ENCODE measurements at places on chromosomes 6 and 20.

- DNase-seq = no peak
Measured at GRCh38 chr6:121851056-121851455, 415.6 kb downstream of the GJA1 start.

DNA sequence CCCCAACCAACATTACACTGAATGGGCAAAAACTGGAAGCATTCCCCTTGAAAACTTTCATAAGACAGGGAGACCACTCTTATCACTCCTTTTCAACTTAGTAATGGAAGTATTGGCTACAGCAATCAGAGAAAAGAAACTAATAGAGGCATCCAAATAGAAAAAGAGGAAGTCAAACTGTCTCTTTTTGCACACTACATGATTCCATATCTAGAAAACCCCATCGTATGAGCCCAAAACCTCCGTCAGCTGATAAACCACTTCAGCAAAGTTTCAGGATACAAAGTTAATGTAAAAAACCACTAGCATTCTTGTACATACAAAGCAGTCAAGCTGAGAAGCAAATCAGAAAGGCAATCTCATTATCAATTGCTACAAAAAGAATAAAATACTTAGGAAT lies 580.4 kb upstream of the PTCHD4 start:
- DNase-seq = no peak

DNA sequence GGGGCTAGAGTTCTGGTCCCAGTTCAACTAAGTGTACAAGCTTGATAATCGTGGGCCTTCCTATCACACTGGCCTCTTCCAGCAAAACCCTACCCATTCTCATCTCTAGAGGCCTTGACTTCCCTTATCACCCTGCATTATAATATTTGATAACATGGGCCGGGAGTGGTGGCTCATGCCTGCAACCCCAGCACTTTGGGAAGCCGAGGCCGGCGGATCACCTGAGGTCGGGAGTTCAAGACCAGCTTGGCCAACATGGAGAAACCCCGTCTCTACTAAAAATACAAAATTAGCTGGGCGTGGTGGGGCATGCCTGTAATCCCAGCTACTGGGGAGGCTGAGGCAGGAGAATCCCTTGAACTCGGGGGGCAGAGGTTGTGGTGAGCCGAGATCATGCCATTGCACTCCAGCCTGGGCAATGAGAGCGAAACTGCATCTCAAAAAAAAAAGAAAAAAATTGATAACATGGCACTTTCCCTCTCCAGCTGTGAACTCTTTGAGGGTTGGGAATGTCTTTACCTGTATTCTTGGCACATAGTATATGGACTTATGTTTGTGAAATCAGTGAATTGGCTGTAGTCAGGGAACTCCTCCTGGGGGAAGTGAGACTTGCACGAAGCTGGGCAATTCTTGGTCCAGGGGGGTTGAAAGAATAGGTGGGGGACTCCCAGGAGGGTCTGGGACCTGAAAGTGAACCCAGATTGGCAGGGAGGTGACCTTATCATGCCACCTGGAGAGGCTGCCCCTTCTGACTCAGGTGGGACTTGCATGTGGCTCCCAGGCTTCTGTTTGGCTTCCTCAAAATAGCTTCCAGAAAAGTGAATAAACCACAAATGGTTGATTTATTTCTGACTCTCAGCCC lies 915 bp upstream of the C6orf47 start:
- DNase-seq = no peak

GRCh38 chr6:75800133-75800532 lies 51.1 kb downstream of the MYO6 start:
- no peak for DNase-seq

DNA sequence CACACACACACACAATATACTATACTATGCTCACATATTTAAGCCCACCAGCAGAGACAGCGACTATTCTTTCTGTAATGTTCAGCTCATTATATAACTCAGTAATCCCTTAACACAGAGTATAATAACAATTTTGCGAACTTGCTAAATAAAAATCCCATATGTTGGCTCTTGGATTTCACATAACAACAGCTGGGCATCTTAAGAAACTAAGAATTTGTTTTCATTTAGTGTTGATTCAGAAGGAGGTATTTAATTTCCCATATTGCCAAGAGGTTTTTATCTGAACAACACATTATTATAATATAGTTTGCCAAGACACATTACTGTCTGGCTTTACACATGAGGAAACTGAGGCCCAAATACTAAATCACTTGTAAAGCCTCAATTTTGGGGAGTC lies 7.4 kb downstream of the ECT2L start:
- DNase-seq = no peak

GRCh38 chr20:10319855-10320254 lies 101.2 kb downstream of the SNAP25 start:
- no peak for DNase-seq

- no peak for DNase-seq
Measured at GRCh38 chr6:106529438-106529837, 99.9 kb downstream of the RTN4IP1 start.

DNA sequence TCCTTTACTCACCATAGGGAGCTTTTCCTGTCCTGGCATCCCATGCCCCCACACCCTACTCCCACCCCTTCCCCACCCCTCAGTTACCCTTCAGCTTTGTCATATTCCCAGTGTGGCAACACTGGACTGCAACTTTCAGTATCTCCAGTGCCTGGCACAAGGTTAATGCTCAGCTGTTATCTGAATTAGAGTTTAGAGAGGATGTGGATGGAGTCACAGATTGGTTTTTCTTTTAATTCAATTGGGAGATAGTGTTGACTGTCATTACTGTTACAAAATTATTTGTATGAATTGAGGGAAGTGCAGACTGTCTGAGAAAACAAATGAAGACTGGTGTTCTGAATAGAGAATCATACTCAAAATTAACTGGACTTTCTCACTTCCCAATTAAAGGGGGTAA lies 89.9 kb downstream of the TULP4 start:
- DNase-seq = no peak

DNA sequence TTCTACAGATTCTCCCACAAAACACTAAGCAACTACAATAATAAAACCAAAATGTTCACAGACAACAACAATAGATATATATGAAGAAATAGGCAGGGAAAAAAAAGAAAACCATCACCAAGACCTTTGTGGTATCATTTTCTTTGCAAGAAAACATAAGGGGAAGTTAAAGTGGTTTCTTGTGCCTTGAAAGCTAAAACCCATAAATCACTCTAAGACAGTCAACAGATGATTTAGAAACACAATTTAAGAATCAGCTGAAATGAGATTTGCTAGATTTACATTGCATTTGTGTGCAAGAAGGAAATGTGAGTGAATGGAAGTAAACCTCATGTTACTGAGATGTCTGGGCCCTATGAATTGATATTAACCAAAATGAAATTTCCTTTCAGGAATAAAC lies 1265.4 kb upstream of the GJE1 start:
- no peak for DNase-seq

- DNase-seq = no peak
Measured at GRCh38 chr20:44020406-44021148, 105.9 kb downstream of the TOX2 start.

- no peak for DNase-seq
Measured at GRCh38 chr6:125868252-125868651, 77.5 kb downstream of the NCOA7 start.

- DNase-seq = no peak
Measured at GRCh38 chr20:37901240-37901639, 1.7 kb upstream of the VSTM2L start.

DNA sequence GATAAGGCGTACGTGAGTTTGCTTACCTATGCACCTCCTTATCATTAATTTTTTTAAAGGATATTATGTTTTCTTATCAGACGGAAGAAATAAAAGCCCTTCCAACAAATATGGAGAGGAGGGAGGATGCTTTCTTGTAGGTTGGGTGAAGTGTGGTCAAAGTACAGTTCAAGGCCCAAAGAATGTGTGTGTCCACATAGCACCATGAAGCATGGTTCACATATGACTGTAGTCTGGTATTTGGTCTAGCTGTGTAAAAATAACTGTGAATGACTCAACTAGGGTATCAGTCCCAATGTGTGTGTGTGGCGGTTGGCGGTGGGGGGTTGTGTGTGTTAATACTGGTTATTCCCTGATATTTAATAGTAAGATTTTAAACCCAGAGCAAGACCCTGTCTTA lies 212.7 kb downstream of the TMEM242 start:
- no peak for DNase-seq

GRCh38 chr6:127423921-127424320 lies 35.3 kb downstream of the KIAA0408 start:
- no peak for DNase-seq

- no peak for DNase-seq
Measured at GRCh38 chr20:37375227-37375626, 29.3 kb downstream of the SRC start.

GRCh38 chr6:113018351-113019151 lies 671.4 kb downstream of the RFPL4B start:
- peak; percentile 98 for DNase-seq

DNA sequence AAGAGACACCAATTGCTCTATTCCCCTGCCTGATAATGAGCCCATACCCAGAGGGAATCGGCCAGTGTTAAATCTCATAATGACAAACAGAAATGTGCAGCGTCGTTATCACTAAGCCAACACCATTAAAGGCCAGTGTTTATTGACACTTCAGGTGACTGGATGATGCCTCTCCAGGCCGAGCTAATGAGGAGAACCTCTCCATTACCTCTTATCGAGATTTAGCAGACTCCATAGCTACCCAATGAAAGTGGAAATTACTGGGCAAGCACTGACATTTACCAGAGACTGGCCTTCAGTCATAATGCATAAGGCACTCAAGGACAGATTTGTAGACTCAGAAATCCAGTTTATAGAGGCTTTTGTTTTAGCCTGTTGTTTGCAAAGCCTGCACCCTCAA lies 669.5 kb downstream of the MAFB start:
- DNase-seq = no peak

GRCh38 chr20:37142708-37143107 lies 36.4 kb upstream of the RPN2 start:
- no peak for DNase-seq

DNA sequence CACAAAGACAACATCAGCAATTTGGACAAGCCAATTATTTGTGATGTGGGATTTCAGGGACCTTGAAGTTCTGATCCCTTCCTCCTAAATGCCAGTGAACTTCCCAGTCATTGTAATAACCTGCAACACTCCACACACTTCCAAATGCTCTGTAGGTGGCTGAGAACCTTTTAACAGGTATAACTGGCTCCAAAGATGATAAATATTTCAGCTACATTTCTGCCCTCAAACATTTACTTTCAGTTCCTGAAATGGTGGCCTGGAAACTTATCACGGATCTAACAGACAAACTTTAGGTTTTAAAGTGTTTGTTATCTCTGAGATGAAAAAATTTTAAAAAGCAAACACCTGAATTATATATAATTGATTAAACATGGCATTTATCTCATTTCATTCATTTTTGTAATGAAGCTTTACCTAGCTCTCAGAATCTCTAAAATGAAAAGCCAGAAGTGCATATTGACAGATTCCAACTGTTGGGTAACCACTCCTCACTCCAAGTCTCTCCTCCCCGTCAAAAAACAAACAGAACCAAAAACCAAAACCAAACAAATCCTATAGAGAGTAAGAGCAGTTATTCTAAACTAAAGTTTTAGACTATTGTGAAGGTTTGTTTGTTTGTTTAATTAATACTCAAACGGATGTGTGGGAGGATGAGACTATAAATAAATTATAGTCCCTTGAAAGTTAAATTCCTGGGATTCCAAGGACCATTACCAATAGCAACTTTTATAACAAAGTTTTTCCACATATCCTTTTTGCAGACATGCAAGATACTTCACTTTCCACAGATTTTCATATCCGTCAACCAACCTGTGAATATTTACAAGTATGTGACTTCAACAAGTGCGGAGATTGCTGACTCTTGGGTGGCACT lies 12.4 kb upstream of the KIAA0408 start:
- DNase-seq = no peak

DNA sequence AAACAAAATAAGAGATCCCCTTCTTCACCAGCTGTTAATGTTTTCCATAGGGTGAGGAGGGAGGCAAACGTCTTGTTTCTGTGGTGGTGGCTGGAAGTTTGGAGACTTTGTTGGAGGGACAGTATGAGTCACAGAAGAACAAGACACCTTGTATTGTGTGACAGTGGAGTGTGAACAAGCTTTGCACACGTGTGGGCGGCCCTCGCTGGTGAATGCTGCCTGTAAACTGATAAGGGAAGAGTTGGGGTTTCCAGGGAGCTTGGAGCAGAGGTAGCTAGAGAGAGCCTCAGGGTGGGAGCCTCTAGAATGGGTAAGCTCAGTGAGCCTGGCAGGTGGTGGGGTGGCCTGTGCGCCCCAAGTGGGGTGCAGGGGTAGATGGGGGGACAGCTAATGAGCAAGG lies 78.3 kb downstream of the ZDHHC14 start:
- DNase-seq = no peak

DNA sequence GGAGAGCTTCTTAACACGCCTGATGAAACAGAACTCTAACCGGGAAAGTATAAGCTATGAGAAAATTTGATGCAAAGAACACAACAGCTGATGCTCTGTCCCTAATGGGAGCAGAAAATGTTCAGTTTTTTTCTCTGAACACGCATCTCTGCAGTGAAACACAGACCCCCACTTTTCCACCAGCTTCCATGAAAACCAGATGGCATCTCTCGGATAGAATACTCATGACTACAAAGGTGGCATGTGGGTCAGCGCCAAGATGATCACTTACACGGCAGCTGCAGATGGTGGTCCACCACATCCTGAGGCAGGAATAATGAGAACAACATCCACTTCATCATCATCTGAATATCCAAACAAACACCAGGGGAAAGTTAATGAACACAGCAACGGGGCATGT lies 85.2 kb upstream of the CNR1 start:
- no peak for DNase-seq

- no peak for DNase-seq
Measured at GRCh38 chr6:61711849-61712248, 574.2 kb downstream of the KHDRBS2 start.

GRCh38 chr6:105995391-105995865 lies 90.7 kb upstream of the PRDM1 start:
- no peak for DNase-seq

- no peak for DNase-seq
Measured at GRCh38 chr6:71523548-71523947, 234.9 kb downstream of the OGFRL1 start.

DNA sequence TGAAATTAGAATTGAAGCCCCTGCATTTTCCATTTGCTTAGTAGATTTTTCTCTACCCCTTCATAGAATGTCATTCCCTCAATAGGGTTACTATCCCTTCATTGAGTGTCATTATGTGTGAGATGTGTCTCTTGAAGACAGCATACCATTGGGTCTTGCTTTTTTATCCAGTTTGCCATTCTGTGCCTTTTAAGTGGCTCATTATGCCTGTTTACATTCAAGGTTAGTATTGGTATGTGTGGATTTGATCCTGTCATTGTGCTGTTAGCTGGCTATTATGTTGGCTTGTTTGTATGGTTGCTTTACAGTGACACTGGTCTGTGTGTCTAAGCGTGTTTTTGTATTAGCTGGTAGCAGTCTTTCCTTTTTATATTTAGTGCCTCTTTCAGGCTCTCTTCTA lies 25.7 kb upstream of the TCF21 start:
- DNase-seq = no peak

DNA sequence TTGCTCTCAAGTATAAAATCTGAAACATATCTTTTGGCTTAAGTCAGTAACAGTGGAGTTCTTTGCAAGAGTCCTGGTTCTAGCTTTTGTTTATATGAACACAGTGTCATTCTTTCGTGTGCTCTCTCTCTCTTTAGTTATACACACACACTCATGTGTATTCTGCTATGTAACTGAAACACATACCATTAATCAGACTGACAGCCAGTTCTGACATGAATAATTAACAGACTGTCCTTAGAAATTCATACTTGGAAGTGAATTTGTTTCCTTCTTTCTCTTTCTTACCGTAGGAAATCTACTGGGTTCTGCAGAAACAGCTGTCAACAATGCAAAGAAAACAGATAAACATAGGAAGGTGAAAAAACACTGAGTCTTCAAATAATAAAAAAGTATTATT lies 2.5 kb downstream of the MCM9 start:
- no peak for DNase-seq
